Brain microvascular endothelial cell (primary cell): ENCODE measurements at places on chromosomes 2 and 18.

DNA sequence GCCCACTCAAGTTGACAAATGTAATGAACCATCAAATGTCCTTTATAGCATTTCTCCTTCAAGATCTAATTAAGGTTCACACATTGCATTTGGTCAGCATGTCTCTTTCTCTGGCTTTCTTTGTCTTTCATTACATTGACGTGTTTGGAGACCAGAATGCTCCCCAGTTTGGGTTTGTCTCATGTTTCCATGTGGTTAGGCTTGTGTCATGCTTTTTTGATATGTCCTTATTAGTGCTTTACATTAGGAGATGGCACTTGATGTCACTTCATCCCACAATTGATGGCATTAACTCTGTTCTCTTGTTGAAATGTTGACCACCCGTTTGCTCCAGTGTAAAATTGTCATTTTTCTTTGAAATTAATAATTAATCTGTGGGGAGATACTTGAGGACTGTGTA lies 165.8 kb downstream of the AKAIN1 start:
- DNase-seq: no peak

- no peak for DNase-seq
Observed at GRCh38 chr18:68431111-68431921, 283.6 kb downstream of the TMX3 start.

DNA sequence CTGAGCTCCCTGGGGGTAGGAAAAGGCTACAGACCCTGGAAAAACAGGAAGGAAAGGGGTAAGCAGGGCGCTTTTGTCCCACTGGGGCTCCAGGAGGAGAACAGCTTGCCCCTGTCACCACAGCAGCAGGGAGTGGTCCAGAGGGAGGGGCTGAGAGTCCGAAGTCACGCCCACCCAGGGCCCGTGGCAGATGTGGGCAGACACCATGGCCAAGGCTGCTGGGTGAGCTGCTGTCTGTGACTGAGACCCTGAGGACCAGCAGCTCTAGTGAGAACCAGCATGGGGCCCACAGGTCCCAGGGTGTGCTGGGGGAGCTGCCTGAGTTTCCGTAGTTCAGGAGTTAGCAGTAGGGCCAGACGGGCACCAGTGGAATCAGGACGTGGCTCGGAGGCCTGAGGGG lies 162.0 kb downstream of the SPP2 start:
- DNase-seq: no peak

GRCh38 chr2:8997631-8998030 lies 5.9 kb downstream of the MBOAT2 start:
- no peak for DNase-seq

DNA sequence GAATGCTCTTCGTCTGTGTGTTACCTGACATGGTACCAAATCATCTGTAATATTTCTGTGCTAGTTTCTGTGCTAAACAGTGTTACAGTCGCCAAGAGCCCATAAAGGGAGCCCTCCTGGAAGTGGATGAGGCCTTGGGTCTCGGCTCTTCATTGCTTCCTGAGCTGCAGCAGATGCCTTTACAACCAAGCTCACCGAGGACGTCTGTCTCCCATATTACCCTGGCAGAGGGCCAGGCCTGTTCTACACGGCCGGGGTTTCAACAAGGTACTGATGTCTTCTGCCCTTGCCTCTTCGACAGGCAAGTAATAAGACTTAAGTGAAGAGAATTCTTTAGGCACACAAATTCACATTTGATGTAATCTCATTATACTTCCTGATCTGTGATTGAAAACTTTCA lies 16.8 kb downstream of the RPL31 start:
- DNase-seq: no peak

DNA sequence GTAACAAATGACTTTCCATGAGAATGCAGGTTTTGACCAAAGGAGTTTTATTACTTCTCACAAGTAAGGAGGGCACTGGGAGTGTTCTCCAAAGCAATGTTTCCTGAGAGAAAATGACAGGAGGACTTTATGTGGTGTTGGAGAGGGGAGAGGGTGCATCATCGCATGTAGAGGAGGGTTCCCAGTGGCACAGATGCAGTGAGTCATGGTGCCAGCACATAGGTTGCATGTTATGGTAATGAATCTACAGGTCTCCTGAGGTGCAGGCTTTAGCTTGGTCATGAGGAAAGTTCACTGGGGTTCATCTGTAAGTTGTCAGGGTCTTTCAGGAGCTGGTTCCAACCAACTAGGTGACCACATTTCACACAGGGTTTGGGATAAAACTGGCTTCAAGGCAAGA lies 30.4 kb downstream of the NAT8 start:
- DNase-seq: no peak

DNA sequence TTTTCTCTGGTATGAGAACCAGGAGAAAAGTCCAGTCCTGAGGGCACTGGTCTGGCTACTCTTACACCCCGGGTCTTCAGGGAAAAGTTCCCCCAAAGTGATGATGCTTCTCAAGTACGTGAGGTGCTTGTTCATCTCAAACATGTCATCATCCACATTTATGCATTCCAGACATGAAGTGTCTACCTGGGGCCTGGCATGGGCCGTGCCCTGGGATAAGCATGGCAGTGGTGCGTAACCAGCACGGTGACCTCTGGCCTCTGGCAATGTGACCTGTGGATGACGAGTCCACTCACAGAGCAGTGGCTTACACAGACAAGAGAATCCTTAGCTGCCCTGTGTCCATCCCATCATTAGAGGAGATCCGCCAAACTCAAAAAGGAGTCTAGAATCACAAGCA lies 74.8 kb upstream of the LGALSL start:
- no peak for DNase-seq

- no peak for DNase-seq
Observed at GRCh38 chr2:69169655-69170389, 156.8 kb downstream of the ANTXR1 start.

GRCh38 chr2:10329880-10330699 lies 27.4 kb downstream of the HPCAL1 start:
- peak; percentile 55 for DNase-seq

DNA sequence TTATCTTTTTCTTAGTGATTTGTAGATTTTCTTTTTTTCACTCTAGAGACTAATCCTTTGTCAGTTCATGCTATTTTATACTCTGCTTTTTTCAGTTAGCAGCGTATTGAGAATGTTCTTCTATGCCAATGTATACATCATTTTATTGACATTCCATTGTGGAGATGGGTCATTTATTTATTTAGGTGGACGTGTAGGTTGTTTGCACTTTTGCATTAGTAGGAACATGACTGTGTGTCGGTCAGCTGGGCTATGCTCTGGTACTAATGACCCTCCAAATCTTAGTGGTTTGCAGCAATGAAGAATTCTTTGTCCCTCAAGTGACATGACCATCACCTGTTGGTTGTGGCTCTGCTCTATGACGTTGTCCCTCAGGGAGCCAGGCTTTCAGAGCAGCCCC lies 33.6 kb downstream of the HPCAL1 start:
- DNase-seq: no peak

GRCh38 chr2:31997653-31998052 lies 13.2 kb downstream of the MEMO1 start:
- no peak for DNase-seq

- DNase-seq: no peak
Observed at GRCh38 chr2:189527041-189527750, 53.4 kb downstream of the SLC40A1 start.

DNA sequence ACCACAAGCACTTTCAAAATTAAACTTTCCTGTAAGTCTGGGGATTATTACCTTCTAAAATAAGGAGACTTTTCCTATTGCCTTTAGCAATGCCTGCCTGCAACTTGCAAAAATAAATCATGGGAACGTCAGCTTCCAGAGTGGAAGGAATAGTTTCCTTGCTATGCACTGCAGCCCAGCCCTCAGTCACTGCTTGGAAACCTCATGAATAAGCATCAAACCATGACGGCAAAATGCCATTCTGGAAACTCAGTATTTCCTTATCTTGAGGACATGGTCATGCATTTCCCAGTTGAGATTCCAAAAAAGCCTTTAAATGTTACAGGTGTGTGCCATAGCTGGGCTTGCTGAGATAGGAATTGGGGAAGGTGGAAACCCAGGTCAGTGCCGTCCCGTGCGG lies 84.2 kb upstream of the OTOS start:
- peak; percentile 73 for DNase-seq

DNA sequence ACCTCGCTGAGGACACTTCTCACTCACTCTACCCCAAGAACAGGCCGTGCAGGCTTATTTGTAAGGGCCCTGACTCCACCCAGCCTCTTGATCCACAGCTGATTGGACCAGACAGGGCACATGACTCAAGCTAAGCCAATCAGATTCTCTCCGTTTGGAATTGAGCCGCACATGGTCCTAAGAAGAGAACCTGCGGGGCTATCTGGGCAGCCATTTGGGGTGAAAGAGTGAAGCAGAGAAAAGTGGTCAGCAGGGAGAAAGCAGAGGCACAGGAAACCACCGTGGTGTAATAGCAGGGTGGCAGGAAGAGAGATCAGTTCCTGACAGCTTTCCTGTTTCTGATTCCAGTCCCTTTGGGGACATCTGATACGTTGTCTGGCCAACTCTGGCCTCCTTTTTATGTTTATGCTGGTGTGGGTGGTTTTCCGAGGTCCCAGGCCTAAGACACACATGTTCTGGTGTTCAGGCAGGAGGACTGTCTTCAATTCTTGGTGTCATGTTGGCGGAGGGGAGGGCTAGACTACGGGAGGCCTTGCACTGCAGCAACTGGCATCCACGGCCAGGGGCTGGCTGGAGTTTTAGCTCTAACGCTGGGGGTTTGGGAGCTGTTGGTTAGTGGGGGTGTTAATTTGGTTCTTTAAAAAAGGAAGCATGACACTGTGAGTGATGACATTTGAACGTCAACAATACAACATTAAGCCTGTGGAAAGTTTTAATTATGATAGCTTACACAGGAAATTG lies 26.1 kb upstream of the SPTBN1 start:
- no peak for DNase-seq

GRCh38 chr2:208256192-208256782 lies 1.4 kb upstream of the IDH1 start:
- DNase-seq: no peak

DNA sequence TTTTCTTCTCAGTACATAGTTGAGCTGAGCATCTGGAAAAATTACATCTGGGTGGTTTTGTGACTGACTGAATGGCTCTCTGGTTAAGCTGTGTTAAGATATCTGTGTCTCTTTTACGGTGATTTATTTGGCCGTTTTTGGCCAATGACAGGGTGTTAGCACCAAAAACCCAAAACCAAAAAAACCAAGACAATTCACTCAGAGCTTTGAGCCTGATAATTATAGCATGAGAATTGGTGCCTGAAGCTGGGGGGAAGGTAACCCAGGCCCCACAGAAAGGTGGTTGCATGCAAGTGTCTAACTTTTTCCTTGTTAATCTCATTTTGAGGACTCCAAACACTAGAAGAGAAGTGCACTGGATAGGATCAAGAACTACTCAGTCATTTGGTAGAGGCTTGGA lies 4.5 kb downstream of the CD28 start:
- no peak for DNase-seq

- no peak for DNase-seq
Observed at GRCh38 chr18:6200204-6200774, 214.4 kb downstream of the L3MBTL4 start.

DNA sequence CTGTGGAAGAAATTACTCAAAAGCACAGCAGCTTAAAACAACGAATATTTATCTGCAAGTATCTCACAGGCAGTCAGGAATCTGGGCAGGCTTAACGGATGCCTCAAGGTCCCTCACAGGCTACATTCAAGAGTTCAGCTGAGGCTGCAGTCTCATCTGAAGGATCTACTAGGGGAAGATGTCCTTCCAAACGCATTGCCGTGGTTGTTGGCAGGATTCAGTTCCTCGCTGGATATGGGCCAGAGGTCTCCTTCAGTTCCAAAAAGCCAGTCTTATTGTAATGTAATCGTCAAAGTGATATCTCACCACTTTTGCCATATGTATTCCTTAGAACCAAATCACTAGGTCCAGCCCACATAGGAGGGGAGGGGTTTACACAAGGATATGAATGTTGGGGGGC lies 98.2 kb upstream of the EPAS1 start:
- no peak for DNase-seq

GRCh38 chr2:217047209-217047608 lies 187.3 kb upstream of the TNP1 start:
- no peak for DNase-seq

DNA sequence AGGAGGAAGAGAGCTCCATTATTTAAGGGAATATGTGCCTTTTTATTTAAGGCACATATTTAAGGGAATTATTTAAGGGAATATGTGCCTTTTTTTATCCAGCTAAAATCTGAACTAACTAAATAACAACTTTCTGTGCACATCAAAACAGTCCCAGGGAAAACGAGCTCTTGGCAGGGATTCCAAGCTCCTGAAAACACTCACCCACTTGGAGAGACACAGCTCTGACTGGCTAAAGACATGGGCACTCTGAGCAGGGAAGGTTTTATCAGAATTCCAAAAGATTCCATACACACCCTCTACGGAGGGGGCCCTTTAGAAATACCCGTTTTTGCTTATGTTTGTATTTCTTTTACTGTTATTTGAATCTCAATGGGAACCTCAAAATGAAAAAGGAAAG lies 181.0 kb downstream of the ZNF516 start:
- no peak for DNase-seq

DNA sequence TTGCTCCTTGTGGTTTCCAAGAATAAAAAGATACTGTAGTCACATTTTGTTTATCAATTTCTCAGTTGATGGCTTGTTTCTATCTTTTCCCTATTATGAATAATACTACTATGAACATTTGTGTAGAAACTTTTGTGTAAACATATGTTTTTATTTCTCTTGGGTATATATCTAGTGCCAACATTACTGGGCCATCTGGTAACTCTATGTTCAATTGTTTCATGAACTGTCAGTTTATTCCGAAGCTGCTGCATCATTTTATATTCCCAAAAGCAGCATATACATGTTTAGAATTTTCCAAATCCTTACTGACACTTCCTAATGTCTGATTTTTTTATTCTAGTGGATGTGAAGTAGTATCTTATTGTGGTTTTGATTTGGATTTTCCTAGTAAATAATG lies 737.6 kb upstream of the TMEFF2 start:
- DNase-seq: no peak

- no peak for DNase-seq
Observed at GRCh38 chr2:68385220-68385906, 20.3 kb downstream of the PLEK start.

- DNase-seq: no peak
Observed at GRCh38 chr2:237857791-237858190, 1.6 kb upstream of the RAMP1 start.

DNA sequence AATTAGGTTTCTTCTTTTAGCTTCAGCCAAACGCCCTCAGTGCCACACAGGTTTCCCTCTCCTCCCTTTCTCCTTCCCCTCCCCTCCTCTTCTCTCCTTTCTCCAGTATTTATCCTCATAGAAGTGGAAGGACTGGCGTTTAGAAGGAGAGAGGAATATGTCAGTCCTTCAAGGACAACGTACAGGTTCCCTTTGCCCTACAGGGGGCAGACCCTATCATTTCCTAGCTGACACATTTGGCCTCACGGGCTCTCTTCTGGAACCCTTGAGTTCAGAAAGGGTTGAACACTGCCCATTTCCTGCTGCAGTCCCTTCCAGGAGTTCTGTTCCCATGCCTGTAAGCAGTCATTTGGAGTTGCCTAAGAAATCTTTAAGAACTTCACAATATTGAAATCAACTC lies 46.1 kb downstream of the CDCA7 start:
- no peak for DNase-seq

- peak; percentile 8 for DNase-seq
Observed at GRCh38 chr2:20288642-20289340, 61.9 kb downstream of the PUM2 start.

- DNase-seq: no peak
Observed at GRCh38 chr18:29749704-29750103, 1292.8 kb downstream of the DSC3 start.

GRCh38 chr2:215845839-215846586 lies 167.3 kb downstream of the MREG start:
- DNase-seq: no peak

- DNase-seq: peak; percentile 83
Observed at GRCh38 chr2:1219901-1220573, 193.2 kb upstream of the TPO start.

- DNase-seq: peak; percentile 84
Observed at GRCh38 chr2:64354857-64355680, 98.9 kb upstream of the LGALSL start.
